Lower lobe of right lung (tissue), 2 donors: ENCODE measurements at places on chromosomes 2 and 18.

DNA sequence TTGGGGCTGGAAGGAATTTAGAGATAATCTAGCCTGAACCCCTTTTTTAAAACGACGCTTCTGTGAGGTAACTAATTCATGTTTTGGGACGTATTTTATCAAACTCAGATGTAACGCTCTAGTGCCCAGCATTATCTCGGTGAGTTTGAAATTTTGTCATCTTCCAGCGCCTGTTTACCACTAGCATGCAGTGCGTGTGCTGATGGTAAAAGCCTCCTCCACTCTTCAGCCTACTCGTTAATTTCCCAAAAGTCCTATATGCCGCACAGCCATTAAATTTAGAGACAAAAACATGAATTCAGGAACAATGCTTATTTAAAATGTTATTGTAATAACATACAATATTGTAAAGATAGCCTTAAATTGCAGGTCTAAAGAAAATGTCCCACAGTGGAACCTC, 2.8 kb downstream of the ZCCHC2 start:
- DNase-seq, result no peak

- no peak for DNase-seq
Observed at GRCh38 chr2:71997843-71998242, 149.8 kb downstream of the CYP26B1 start.

- DNase-seq, result no peak
Observed at GRCh38 chr2:67259556-67260342, 137.4 kb upstream of the ETAA1 start.

DNA sequence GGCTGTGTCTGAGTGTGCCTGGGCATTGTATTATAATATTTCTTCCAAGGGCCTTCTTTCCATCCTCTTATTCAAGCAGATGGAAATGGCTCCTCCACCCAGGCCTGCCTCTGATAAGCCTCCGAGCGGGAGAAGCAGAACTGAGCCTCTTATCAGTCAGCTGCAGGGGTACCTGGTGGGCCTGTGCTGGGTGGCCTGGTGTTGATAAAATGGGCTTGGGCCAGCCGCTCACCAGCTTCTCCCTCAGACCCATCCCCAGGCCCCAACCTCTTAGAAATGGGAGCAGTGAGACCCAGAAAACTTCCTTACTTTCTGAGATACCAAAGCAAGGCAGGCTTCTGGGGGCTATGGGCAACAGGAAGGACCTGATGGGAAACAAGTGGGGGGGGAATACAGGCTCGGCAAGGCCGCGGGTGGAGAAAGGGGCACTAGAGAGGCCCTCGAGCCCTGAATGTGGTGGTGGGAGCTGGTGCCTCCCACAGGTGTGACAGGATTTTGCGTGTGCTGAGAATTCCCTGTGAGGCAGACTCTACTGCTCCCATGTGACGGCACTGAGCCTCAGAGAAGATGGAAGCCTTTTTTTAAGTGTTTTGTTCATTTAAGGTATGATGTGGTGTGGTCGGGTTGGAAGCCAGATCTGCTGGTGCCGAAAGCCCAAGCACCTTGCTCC, 18.3 kb downstream of the GYPC start:
- no peak for DNase-seq

- no peak for DNase-seq
Observed at GRCh38 chr2:65630643-65631042, 198.2 kb upstream of the SPRED2 start.

DNA sequence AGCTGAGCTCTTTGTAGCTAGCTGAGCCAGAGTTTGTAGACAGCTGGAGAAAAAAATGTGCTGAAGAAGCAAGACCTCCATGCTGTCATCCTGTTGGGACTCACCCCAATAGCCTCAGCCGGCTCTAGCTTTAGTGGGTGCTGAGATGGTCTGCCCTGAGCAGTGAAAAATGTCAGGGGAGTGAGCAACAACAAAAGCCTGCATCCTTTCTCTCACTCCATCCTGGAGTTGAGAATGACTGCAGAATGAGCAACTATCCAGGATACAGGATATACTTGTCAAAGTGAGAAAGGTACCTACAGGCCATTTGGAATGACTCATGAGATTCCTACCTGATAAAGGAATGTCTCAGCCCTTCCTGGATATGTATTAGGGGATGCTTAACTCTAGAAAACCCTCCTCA, 146.1 kb upstream of the DLX2 start:
- DNase-seq, result no peak

GRCh38 chr2:185128996-185129395, 530.7 kb downstream of the ZNF804A start:
- no peak for DNase-seq

DNA sequence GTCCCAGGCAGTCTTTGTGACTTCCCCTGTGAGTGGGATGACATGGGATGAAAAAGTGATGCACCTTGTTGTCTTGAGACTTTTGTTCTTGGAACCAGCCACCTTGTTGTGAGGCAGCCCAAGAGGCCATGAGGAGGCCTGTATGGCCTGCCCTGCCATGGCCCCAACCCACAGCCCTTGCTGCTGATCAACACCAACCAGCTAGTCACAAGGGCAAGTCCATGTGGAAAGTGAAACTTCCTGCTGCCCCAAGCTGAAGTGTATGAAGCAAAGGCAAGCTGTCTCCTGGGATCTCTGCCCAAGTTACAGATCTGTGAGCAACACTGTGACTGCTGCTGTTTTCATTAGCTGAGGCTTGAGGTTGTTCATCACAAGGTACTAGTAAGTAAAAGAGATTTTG, 21.6 kb downstream of the TMEM18 start:
- no peak for DNase-seq

DNA sequence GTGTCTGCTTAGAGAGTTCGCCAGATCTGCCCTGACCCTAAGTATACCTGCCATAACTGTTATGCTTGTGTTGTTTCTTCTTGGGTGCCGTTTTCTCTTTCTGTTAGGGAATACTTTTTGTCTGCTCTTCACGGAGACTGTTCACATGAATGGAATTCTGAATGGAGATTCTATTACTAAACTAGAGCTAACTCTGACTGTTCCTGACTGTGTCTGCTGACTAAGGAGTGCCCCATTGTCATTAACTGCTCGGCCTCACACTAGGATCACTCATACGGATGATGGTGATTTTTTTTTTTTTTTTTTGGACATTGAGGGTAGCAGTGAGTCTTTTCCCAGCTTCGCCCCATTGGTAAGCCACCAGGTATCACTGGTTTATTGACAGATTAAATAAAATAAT, 104.8 kb upstream of the SLC8A1 start:
- DNase-seq, result no peak

DNA sequence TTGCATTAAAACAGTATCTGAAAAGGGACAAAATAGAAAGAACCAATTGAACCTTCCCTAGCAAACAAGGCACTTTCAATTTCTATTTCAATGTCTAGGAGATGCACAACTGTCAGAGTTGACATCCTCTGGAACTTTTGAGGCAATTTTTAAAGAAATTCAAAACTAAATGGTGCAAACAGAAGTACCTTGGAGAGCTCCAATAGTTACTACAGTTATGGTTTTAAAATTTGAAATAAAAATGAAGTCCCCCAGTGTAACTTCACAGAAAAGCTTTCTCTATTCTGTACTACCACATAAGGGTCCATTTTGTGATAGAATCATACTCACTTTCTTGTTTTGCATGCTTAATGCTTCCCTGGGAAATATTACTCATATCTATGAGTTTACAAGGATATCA, 162.1 kb downstream of the KCNH7 start:
- DNase-seq, result no peak

DNA sequence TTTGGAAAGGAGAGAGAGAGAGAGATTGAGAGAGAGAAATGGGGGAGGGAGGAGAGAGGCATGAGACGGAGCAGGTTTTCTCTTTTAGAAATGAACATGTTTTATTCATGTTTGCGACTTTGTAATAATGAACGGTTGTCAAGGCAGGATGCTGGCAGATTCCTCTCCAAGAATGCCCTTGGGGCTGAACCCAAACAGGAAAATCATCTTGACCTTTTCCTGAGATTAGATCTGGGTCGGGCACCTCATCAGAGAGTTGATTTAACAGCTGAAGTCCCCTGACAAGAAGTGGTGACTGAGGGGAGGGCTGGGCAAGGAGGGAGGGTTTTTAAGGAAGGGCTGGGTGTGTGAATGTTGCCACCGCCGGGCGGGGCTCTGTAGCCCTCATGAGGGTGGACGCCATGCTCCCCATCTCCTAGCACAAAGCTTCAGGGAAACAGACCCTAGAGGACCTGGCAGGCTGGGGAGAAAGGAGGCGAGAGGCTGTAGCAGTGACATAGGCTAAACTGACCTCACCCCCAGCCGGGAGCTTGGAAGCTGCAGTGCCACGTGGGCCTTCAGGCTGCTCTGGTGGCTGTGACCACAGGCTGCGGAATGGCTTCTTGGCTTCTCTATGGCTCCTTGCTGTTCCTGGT, 60.0 kb downstream of the LIPG start:
- DNase-seq, result no peak

DNA sequence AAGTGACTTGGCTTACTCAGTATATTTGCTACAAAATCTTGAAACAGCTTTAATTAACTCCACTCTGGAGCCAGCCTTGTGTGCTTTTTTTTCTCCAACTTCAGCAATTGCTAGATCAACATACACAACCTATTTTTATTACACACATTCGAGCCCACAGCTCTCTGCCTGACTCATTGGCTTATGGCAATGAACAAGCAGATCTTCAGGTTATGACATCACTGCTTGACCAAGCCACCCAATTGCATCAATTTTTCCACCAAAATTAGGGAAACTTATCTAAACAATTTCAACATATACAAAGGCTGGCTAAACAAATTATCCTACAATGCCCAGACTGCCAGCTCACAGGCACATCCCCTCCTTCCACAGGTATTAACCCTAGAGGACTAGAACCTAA, 39.6 kb upstream of the PDK1 start:
- DNase-seq, result no peak

DNA sequence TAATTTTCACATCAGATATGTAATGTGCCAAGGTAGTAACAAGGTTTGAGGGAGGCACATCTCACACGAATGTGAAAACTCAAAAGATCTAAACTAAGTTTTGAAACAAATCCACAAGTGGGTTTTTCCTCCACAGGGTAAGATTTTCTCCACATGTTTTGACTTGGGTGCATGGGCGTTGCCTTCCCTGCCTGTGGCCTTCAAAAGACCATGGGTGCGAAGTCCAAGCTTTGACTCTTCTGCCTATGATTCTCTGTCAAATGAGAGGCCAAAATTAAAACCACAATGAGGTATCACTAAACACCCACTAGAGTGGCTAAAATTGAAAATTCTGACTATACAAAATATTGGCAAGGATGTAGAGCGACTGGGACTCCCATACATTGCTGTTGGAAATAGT, 30.7 kb downstream of the NIFK start:
- no peak for DNase-seq

GRCh38 chr18:11719621-11720020, 30.6 kb downstream of the GNAL start:
- DNase-seq, result no peak

GRCh38 chr2:55010149-55010591, 40.1 kb downstream of the RTN4 start:
- peak; percentile 63 for DNase-seq

- DNase-seq, result no peak
Observed at GRCh38 chr2:165871025-165871424, 77.0 kb upstream of the GALNT3 start.

DNA sequence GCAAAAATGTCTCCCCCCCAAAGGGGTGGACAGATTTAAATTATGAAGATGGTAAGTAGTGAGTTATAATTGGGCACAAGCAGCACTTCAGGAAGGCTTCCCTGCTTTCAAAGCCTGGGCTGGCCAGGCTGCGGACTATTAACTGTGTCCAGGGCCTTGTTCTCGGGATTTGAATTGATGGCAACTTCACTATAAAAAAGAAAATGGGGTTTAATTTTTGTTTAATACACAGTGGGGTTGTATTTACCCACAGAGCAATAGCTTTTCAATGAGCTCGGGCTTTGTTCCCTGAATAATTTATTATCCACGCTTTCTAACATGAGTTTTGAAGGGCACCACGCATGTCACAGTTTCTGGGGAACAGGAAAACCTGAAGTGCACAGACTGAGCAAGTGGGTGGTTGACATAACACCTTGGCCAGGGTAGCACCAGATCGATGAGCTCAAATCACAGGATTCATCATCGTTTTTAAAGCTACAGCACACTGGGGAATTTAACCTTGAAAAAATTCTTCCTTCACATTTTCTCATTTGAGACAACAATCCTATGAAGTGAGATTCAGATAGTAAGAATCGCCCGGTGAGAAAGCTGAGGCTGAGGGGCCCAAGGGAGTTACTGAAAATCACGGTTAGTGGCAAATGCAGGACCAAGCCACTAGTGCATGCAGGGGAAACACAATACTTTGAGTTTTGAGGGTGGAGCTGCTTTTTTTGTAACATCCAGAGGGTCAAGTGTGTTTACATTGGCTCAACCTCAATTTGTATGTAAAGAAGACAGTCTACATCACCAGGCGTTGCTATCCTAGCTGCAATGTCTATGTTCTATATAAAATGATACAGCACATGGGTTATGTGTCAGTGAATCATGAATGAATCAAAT, 28.9 kb upstream of the LMAN1 start:
- DNase-seq, result no peak

DNA sequence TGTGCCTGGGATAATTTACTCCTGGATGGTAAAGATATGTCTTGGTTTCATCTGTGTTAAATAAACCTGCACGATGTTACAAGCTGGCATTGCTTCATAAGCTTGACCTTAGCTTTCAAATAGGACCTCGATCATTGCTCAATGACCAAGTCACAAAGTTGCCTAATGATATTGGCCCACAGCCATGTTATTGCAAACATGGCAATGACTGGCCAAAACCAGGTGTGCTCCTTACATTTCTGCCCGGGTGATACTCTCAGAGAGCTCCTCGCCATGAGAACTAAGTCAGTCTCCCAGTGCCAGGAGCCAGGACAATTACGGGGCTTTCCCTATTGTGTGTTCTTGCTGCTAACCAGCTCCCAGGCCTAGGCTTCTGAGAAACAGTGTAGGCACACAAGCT, 72.5 kb upstream of the CYP1B1 start:
- no peak for DNase-seq

- no peak for DNase-seq
Observed at GRCh38 chr18:62729487-62730386, 14.4 kb downstream of the PHLPP1 start.

GRCh38 chr2:160375802-160376469, 117.7 kb downstream of the RBMS1 start:
- DNase-seq, result no peak

DNA sequence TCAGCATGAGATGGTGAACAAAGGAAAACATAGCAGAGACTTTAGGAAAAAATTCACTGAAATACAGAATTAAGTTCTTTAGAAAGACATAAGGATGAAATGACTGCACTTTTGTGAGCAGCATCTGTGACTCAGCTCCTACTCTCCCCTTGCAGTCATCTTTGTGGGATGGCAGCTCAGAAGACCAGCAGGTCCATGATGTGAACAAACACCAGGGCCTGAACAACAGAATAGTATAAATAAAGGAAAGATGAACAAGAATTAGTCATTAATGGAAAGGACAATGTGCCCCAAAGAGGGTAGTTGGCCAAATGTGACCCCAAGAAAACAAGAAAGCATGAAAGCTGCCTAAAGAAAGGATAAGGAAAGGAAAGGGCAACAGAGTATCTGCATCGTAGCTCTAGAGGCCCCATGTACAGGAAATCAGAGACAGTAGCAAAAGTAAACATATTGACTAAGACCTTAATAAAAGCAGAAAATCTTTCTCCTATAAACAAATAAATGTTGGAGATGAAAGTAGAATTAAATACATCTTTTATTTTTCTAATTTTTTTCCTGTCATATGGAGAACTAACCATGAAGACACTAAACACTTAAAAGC, 318.0 kb downstream of the ZEB2 start:
- DNase-seq, result no peak

GRCh38 chr2:165562233-165562632, 92.7 kb downstream of the CSRNP3 start:
- no peak for DNase-seq
